ENCODE measurements at places on chromosomes 2 and 18. TPM values are rescaled to one million over a fixed set of nuclear protein-coding genes. Genes with fewer than 3 reads are reported as not detected.
A peak's percentile ranks its signal among the peaks of the same experiment; 100 is the strongest.

DNA sequence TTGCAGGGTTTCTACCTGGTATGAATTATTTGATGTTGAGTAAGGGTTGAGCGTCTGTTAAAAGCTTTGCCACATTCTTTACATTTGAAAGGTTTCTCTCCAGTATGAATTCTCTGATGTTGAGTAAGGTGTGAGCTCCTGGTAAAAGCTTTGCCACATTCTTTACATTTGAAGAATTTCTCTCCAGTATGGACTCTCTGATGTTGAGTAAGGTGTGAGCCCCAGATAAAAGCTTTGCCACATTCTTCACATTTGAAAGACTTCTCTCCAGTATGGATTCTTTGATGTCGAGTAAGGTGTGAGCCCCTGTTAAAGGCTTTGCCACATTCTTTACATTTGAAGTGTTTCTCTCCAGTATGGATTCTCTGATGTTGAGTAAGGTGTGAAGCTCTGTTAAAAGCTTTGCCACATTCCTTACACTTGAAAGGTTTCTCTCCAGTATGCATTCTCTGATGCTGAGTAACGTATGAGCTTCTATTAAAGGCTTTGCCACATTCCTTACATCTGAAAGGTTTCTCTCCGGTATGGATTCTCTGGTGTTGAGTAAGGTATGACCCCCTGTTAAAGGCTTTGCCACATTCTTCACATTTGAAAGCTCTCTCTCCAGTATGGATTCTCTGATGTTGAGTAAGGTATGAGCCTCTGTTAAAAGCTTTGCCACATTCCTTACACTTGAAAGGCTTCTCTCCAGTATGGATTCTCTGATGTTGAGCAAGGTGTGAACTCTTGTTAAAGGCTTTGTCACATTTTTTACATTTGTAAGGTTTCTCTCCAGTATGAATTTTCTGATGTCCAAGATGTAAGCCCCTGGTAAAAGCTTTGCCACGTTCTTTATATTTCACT lies 27.1 kb downstream of the ZNF519 start:
- DNase-seq = no peak

DNA sequence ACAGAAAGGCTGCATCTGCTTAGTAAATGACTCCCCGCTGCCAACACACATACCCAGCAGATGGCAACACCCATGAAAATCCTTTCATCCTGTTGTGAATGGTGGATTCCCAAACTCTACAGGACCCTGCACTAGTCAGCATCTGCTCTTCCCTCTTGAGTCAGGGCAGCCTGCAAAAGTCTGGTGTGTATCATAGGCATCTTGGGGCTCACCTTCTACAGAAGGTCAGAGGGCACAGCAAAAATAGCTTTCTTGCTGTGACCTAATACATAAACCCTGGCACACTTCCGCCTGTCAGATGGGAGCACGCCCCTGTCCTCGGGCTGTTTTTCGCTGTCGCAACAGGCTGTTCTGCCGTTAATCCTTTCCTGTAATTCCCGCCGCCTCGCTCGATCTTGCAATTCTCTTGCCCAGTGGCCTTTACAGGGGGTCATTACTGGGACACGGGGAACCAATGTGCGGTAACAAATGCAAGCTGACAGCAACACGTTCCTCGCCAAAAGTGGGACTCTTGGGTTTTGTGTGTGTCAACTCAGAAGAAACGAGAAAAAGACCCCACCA lies 19.9 kb upstream of the SCYGR1 start:
- peak; percentile 73 for DNase-seq

GRCh38 chr2:189524746-189525145 lies 55.8 kb downstream of the SLC40A1 start:
- DNase-seq = no peak

DNA sequence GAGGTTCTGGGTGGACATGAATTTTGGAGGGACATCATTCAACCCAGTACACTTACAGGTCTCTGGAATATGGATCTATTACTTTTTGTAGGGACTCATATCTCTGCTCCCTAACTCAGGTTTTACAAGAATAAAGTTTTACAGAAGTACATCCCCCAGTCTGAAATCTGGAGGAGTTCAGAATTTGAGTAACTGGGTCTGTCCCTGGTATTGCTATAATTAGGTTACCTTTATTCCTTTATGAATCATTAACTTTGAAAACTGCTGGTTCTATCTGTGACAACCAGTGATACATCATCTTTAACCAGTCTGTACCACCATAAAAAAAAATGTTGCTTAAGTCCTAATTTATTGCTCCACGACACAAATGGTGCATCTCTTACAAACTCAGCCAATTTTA lies 59.9 kb downstream of the INSIG2 start:
- no peak for DNase-seq

CTLA4 gene
- total RNA-seq = not detected

Measured in GM23248 (cell line).